ENCODE measurements at places on chromosomes 11 and 22. TPM values are rescaled to one million over a fixed set of nuclear protein-coding genes. Genes with fewer than 3 reads are reported as not detected.

The TRIM49 gene
- total RNA-seq, result not detected

The KRTAP5-3 gene
- not detected for total RNA-seq

The NDUFS3 gene
- total RNA-seq, result 84.5 TPM

The MGAT3 gene
- 1.8 TPM for total RNA-seq

The OR51B4 gene
- total RNA-seq, result not detected

The NKAPD1 gene
- total RNA-seq, result 17.0 TPM

The ADM gene
- total RNA-seq, result 68.1 TPM

The ELF5 gene
- total RNA-seq, result not detected

The NLRP14 gene
- not detected for total RNA-seq

The CADM1 gene
- 41.7 TPM for total RNA-seq

The OR8G5 gene
- total RNA-seq, result not detected

The CCDC34 gene
- total RNA-seq, result 5.6 TPM

The BCO2 gene
- total RNA-seq, result 0.48 TPM

The KCNE3 gene
- 0.55 TPM for total RNA-seq

The OR4C12 gene
- not detected for total RNA-seq

The PHOX2A gene
- not detected for total RNA-seq

The P2RY2 gene
- 4.5 TPM for total RNA-seq

The WDR74 gene
- 90.2 TPM for total RNA-seq

The ME3 gene
- total RNA-seq, result 43.1 TPM

The TP53AIP1 gene
- total RNA-seq, result not detected

The SULT4A1 gene
- total RNA-seq, result 1.8 TPM

The SYT13 gene
- 8.1 TPM for total RNA-seq

The THAP7 gene
- total RNA-seq, result 29.7 TPM

The GPR83 gene
- not detected for total RNA-seq

Data from kidney epithelial cell (primary cell).